Fibroblast of mammary gland (primary cell): ENCODE measurements at places on chromosomes 12 and 14.

GRCh38 chr14:91360490-91361232 lies 57.0 kb downstream of the CCDC88C start:
- no peak for DNase-seq

DNA sequence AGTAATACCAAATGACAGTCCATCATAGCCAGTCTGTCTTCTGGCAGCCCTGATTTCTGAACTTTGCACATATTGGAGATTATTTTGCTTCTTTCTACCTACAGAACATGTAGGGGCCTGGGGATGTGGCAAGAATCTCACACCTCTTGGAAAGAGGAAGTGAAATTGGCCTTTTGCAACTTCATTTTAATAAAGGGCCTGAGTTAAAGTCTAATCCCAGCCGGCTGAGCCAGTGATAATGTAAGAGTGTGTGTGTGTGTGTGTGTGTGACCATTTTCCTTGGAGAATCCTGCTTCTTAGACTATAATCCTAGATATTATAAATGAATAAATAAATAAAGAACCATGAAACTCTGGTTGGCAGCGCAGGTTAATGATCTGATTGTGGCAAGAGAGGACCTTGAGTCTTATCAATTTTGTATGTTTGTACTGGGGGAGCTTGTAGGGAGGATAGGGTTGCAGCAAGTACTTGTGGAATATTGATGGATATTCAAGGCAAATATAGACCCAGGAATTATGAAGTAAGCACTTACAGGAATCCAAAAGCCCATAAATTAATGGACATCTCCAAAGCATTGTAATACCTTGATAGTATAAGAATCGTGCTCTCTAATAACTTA lies 233.2 kb upstream of the AMIGO2 start:
- DNase-seq = no peak

GRCh38 chr12:72774023-72774422 lies 501.9 kb downstream of the TRHDE start:
- DNase-seq = no peak

DNA sequence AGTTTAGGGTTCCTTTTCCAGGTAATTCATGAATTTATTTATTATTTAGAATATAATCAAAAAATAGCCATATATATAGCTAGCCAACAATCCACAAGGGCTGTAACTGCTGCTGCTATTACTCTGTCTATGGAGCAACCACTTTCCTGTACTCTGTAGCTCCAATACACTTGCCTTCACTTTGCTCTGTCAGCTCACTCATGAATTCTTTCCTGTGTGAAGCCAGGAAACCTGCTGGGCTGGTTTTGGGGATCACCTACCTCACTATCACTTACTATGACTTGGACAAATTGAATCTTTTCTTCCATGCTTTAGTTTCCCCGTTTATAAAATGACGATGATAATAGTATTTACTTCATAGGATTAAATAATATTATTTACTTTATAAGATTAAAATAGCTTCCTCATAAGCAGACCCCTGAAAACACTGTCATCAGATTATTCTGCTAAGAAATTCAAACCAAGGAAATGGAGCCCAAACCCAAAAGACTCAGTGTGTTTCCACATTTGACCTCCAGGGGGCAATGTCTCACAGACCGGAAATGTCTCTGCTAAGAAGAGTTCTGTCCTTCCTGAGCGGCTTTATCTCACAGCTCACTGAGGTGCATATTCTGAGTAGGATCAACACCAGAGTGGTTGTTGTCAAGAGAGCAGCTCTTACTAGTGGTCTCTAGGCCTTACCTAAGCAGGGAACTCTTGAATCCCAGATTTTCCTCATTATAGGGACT lies 457.1 kb downstream of the DAD1 start:
- DNase-seq = peak; percentile 6

DNA sequence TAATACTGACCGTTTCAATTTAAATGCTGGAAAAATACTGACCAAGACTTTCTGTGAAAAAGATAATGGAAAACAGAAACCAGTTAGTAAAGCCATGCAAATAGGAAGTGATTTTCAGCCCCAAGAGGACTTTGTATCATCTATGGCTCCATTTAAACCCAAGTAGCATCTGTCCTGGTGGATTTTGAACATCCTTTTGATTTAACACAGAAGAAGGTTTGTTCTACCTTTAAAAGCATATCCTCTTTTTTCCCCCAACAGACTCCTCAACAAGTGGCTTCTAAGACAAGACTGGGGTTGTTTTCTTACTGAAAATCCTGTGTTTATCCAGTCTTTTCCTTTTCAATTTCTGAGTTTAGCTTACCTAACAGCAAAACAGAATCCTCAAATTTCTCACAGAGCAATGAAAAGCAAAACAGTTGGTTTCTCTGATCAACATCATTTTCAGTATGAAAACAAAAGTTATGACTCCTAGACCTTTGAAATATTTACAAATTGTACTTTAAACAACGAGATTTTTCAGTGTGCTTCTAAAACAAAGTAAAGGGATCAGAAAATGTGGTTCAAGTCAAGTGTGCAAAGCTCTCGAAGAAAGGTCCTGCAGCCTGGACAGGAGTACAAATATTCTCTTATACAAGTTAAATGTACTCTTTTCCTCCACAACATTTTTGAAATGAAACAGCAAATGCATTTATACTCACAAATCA lies 2.9 kb downstream of the PHLDA1 start:
- peak; percentile 30 for DNase-seq

GRCh38 chr14:101395779-101396178 lies 165.5 kb upstream of the DIO3 start:
- no peak for DNase-seq

DNA sequence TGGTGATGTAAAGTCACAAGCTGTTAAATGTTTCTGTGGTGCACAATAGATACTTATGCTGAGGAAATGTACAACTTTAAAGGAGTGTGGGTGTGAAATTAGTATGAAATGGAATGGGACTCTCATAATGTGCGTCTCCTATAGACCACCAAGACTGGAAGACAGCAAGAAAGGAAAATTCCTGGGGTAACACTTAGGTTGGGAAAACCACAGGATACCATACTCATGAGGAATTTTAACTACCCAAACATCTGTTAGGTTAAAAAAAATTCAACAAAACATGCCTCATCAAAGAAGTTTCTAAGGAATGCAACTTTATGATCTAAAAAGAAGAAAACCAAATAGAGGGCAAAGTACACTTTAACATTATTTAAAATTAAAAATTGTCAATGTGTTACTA lies 113.7 kb upstream of the MYF6 start:
- DNase-seq = peak; percentile 93

DNA sequence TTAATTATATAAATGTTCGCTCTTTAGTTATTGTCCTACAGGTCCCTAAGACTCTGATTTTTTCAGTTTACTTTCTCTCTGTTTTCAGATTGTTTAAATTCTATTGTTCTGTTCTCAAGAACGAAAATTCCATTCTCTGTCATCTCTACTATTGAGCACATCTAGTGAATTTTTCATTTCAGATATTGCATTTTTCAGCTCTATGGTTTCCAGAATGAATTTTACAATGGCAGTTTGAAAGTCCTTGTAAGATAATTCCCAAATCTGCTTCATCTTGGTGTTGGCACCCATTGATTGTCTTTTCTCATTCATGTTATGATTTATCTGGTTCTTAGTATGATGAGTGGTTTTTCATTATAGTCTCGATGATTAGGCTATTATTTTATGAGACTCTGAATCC lies 519.6 kb upstream of the LRFN5 start:
- DNase-seq = no peak

- no peak for DNase-seq
Measured at GRCh38 chr12:30200864-30201263, 417.1 kb upstream of the TMTC1 start.

GRCh38 chr12:107557589-107558100 lies 128.0 kb upstream of the PWP1 start:
- DNase-seq = no peak

- no peak for DNase-seq
Measured at GRCh38 chr12:23349564-23349963, 599.9 kb downstream of the SOX5 start.
